Activated CD4-positive, alpha-beta T cell treated with anti-CD3 and anti-CD28 coated beads, Interleukin-2, amount 10 ng/mL, durations not matched to agents 7 days and 5 days (primary cell): ENCODE measurements at places on chromosomes 7 and 10.

- H3K4me3 ChIP-seq: no peak overlapping the region
- H3K27me3 ChIP-seq: no peaks in the 10 kb centered on the region
- H3K4me1 ChIP-seq: no peaks in the 10 kb centered on the region
- H3K36me3 ChIP-seq: no peaks in the 10 kb centered on the region
- no peak for DNase-seq
- H3K27ac ChIP-seq: no peak overlapping the region
Measured at GRCh38 chr7:19575909-19576557, 132.8 kb downstream of the POLR1F start.

- no peak overlapping the region for H3K27ac ChIP-seq
- no peak for DNase-seq
- no peak overlapping the region for H3K4me3 ChIP-seq
- H3K27me3 ChIP-seq: no peaks in the 10 kb centered on the region
Measured at GRCh38 chr7:122402235-122402634, 97.7 kb upstream of the FEZF1 start.

- H3K27ac ChIP-seq: no peak overlapping the region
- no peaks in the 10 kb centered on the region for H3K4me1 ChIP-seq
- H3K4me3 ChIP-seq: no peak overlapping the region
- DNase-seq: no peak
- H3K27me3 ChIP-seq: peaks cover 12% of the 10 kb centered on the region
Measured at GRCh38 chr7:112189691-112190090, 16.5 kb downstream of the DOCK4 start.

DNA sequence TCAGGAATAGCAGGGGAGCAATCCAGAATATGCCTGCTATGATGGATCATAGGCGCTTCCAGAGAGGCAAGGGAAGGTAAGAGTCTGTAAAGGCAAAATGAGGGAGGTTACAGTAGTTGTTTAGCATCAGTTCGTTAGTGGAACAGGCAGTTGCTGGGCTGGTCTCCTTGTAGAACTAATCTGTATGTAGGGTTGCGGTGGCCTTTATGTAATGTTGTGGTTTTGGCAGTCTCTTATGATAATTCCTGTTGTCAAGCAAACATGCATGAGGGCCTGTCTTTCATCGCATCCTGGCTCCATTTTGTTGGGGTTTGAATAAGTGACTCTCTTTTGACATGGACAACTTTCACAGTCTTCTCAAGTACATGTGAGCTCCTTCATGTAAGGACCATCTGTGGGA, 427.8 kb upstream of the LRGUK start:
- no peak overlapping the region for H3K27ac ChIP-seq
- no peak for DNase-seq
- peaks cover 3% of the 10 kb centered on the region for H3K4me1 ChIP-seq
- H3K36me3 ChIP-seq: peaks cover 2% of the 10 kb centered on the region

DNA sequence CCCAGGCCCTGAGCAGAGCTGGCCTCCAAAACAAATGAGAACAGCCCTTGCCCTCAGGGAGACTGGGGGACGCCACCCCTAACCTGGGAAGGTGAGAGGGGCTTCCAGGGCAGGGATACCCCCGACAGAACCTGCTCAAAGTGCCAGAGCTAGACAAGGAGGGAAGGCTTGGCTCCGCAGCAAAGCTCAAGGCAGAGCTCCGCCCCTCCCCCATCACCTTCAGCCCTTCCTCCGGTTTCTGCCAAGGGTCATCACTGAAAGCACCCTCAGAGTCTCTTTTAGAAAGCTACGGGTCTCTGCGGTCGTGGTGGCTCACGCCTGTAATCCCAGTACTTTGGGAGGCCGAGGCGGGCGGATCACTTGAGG, 73.4 kb upstream of the CUX1 start:
- DNase-seq: no peak
- peak overlapping the region; percentile 78 for H3K4me3 ChIP-seq
- H3K36me3 ChIP-seq: no peaks in the 10 kb centered on the region
- H3K4me1 ChIP-seq: peaks cover 55% of the 10 kb centered on the region

GRCh38 chr7:50331564-50332208, 27.2 kb downstream of the IKZF1 start:
- peaks cover 21% of the 10 kb centered on the region for H3K4me1 ChIP-seq
- no peak overlapping the region for H3K27ac ChIP-seq
- peaks cover 61% of the 10 kb centered on the region for H3K36me3 ChIP-seq
- no peaks in the 10 kb centered on the region for H3K27me3 ChIP-seq

DNA sequence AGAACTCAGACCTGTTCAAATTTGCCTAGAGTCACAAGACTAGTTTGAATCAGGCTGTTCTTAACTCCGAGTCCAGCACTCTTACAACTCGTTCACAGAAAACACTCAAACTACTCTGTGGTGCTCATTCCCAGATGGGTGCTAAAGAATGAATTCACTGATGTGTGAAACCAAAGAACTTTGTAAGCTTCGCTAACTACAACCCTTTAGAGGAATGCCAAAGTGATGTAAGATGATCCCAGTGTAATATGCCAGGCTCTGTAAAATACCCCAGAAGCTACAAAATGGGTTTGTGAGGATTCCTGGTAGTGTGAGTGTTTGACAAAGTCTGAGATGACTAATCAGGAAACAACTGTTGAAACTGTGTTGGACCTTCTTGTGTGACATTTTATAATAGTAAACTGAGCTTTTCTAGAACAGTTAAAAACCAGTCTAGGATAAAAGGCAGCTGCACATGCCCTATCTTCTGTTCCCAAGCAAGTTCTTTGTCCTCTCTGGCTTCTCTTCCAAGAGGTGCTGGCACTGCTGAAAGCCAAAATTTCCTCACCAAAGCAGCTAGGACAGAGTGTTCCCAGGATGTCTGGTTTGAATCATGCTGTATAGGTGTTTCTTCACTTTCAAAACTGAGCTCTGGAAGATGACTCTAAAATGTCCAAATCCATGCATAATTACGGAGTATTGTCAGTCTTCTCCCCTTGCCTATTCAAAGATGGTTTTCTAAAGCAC, 527.6 kb downstream of the SORCS1 start:
- no peaks in the 10 kb centered on the region for H3K4me1 ChIP-seq
- H3K4me3 ChIP-seq: no peak overlapping the region
- DNase-seq: no peak

DNA sequence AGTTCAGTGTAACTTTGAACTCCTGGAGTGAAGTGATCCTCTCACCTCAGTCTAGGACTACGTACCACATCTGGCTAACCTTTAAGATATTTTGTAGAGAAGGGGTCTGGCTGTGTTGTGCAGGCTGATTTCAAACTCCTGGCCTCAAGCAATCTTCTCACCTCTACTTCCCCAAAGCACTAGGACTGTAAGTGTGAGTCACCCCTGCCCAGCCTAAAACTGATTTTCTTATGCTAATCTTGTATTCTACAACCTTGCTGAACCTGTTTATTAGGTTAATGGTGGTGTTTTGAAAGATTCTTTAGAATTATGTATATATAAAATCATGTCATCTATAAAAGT, 58.0 kb downstream of the LCOR start:
- no peak for DNase-seq
- H3K27me3 ChIP-seq: no peaks in the 10 kb centered on the region
- no peak overlapping the region for H3K4me3 ChIP-seq
- peaks cover 54% of the 10 kb centered on the region for H3K36me3 ChIP-seq

GRCh38 chr7:107355616-107356015, 114.2 kb upstream of the GPR22 start:
- no peak overlapping the region for H3K27ac ChIP-seq
- no peak for DNase-seq
- H3K4me1 ChIP-seq: no peaks in the 10 kb centered on the region
- H3K36me3 ChIP-seq: peaks cover 22% of the 10 kb centered on the region
- no peaks in the 10 kb centered on the region for H3K27me3 ChIP-seq

DNA sequence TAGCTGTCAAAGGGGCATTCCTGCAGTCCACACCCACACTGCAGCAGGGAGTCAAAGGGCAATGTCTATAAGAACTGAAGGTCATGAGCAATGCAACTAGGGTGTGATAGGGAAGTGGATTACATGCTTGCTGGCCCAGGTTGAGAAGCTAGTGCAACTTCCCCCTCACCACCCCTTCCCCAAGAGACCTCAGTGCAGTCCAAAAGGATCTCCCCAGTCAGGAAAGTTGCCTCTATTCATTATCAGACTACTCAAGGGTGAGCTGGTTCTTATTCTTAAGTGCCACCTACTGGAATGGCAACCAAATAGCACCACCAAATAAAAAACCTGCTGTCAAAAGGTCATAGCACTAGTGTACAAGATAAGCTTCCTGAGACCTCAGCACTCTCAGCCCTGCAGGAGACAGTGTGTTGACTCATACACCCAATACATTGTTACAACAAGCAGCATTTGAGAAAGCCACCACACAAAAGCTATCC, 28.2 kb downstream of the MTERF1 start:
- H3K4me3 ChIP-seq: no peak overlapping the region
- no peak for DNase-seq
- H3K36me3 ChIP-seq: peaks cover 9% of the 10 kb centered on the region
- H3K4me1 ChIP-seq: no peaks in the 10 kb centered on the region
- no peaks in the 10 kb centered on the region for H3K27me3 ChIP-seq
- no peak overlapping the region for H3K27ac ChIP-seq

DNA sequence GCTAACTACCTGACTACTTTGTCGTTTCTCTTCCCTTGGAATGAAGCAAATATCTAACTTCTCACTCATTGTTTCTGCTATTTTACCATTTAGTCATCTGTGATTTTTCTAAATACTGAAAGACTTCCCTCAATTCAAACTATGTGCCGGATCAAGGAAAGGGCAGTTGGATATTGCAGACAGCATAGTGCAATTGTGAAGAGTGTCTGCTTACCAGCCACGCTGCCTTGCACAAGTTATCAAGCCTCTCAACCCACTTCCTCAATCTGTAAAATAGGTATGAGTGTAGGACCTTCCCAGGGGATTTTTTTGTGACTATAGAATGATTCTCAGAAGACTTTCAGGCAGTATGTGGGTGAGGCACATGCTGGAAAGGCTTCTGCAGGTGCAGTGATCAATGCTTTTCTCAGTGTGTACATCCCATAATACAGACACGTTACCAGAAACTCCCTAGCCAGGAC, 54.3 kb downstream of the EGFR start:
- H3K4me3 ChIP-seq: no peak overlapping the region
- H3K4me1 ChIP-seq: peaks cover 13% of the 10 kb centered on the region
- no peaks in the 10 kb centered on the region for H3K36me3 ChIP-seq

- no peaks in the 10 kb centered on the region for H3K36me3 ChIP-seq
- peaks cover 43% of the 10 kb centered on the region for H3K4me1 ChIP-seq
- peak; percentile 25 for DNase-seq
- peak overlapping the region; percentile 73 for H3K27ac ChIP-seq
- H3K4me3 ChIP-seq: no peak overlapping the region
- no peaks in the 10 kb centered on the region for H3K27me3 ChIP-seq
Measured at GRCh38 chr7:7764520-7765396, 46.4 kb upstream of the RPA3 start.

DNA sequence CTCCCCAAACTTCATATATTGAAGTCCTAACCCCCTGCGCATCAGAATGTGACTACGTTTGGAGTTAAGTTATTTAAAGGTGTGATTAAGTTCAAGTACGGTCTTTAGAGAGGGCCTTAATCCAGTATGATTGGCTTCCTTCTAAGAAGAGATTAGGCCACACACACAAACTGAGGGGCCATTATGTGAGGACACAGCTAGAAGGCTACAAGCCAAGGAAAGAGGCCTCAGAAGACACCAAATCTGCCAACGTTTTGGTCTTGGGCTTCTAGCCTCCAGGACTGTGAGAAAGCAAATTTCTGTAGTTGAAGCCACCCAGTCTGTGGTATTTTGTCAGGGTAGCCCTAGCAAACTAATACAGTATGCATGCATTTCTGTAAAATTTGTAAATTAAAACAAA, 41.7 kb downstream of the REEP3 start:
- no peak overlapping the region for H3K4me3 ChIP-seq
- H3K27ac ChIP-seq: no peak overlapping the region
- H3K36me3 ChIP-seq: peaks cover 4% of the 10 kb centered on the region
- no peak for DNase-seq

GRCh38 chr7:1672851-1673486, 2.9 kb downstream of the ELFN1 start:
- no peak for DNase-seq
- no peaks in the 10 kb centered on the region for H3K36me3 ChIP-seq
- H3K4me1 ChIP-seq: peaks cover 2% of the 10 kb centered on the region

DNA sequence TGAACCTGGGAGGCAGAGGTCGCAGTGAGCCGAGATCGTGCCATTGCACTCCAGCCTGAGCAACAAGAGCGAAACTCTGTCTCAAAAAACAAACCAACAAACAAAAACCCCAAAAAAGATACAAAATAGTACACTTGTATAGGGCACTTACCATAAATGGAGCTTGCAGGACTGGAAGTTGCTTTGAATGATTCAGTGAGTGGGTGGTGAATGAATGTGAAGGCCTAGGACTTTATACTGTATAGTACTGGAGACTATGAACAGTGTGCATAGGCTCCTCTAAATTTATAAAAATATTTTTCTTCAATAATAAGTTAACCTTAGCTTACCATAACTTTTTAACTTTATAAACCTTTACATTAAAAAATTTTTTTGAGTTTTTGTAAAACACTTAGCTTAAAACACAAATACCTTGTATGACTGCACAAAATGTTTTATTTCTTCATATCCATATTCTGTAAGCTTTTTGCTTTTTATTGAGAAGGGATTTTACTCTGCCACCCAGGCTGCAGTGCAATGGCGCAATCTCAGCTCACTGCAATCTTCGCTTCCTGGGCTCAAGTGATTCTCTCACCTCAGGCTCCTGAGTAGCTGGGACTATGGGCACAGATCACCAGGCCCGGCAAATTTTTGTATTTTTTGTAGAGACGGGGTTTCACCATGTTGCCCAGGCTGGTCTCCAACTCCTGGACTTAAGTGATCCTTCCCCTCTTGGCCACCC, 6.9 kb upstream of the H2AZ2 start:
- no peak overlapping the region for H3K4me3 ChIP-seq
- H3K36me3 ChIP-seq: peaks cover under 1% of the 10 kb centered on the region
- no peak for DNase-seq
- no peaks in the 10 kb centered on the region for H3K27me3 ChIP-seq

- peak overlapping the region; percentile 71 for H3K4me3 ChIP-seq
- H3K27me3 ChIP-seq: peaks cover 69% of the 10 kb centered on the region
- H3K27ac ChIP-seq: no peak overlapping the region
Measured at GRCh38 chr7:28408960-28409715, 3.2 kb upstream of the CREB5 start.

DNA sequence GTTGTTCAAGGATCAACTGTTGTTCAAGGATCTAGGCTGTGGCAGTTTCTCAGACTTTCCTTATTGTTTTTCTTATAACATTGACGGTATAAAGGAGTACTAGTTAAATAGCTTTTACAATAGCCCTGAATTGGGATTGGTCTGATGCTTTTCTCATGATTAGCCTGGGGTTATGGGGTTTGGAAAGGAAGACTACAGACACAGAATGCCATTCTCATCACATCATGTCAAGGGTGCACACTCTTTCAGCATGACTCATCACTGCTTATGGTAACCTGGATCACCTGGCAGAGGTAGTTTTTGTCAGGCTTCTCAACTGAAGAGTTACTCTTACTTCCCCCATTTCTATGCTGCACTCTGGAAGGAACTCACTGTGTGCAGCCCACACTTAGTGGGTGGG, 194.2 kb upstream of the NPSR1 start:
- H3K4me3 ChIP-seq: no peak overlapping the region
- no peaks in the 10 kb centered on the region for H3K27me3 ChIP-seq
- H3K27ac ChIP-seq: no peak overlapping the region
- no peaks in the 10 kb centered on the region for H3K4me1 ChIP-seq
- no peak for DNase-seq
